ENCODE measurements at places on chromosomes 13 and 19.

DNA sequence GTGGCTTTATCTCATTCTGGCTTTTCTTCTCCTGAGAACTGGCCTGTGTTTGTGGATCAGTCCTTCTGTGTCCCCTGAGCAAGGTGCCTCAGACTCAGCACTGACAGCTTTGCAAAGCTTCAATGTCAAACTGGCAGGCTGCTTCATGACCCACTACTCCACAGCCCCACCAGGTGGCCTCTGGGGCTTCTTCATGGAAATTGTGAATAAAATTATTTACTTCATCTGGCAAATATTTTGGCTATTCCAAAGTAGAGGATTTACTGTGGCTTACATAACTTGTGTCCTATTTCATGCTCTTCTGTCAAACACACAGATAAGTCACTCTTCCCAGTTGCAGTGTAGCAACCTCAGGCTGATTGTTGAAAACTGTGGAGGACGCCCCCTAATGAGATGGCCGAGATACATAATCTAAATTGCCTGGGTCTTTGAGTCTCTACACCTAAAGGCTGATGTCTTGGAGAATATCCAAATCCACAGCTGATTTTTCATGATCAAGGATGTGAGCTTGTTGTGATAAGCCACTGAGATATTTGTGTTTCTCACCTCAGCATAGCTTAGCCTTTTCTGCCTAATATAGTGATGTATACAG, 721.9 kb upstream of the SLC10A2 start:
- no peak for DNase-seq

- DNase-seq, result peak; percentile 84
These were observed 805.6 kb upstream of the ARGLU1 start for GRCh38 chr13:107373551-107373950.

GRCh38 chr13:24916464-24916863, 152.5 kb downstream of the RNF17 start:
- DNase-seq, result no peak

GRCh38 chr19:8120636-8121480, 28.5 kb downstream of the FBN3 start:
- DNase-seq, result no peak

DNA sequence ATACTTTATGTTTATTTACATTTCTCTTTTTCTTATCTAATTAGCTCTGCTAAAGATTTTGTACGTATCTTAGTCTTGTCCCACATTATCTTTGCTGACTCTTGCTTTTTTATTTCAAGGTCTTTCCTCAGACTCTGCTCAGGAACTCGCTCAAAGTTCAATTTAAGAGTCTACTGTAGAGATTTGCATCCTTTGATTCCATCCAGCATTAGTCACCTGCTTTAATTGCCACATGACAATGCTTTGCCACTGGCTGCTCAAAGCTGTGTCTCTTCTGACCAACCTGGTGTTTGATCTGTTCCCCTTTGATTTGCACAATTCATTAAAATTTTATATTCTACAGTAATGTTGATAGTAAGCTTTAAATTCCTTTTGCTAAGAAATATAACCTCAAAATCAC, 157.9 kb upstream of the FREM2 start:
- DNase-seq, result no peak

- DNase-seq, result no peak
These were observed 51.1 kb downstream of the FNDC3A start for GRCh38 chr13:49026851-49027250.

GRCh38 chr13:60351855-60352615, 45.0 kb upstream of the TDRD3 start:
- DNase-seq, result peak; percentile 2

GRCh38 chr13:28534801-28535200, 39.9 kb upstream of the FLT1 start:
- DNase-seq, result no peak

GRCh38 chr19:33861950-33862349, 65.3 kb downstream of the KCTD15 start:
- DNase-seq, result no peak

DNA sequence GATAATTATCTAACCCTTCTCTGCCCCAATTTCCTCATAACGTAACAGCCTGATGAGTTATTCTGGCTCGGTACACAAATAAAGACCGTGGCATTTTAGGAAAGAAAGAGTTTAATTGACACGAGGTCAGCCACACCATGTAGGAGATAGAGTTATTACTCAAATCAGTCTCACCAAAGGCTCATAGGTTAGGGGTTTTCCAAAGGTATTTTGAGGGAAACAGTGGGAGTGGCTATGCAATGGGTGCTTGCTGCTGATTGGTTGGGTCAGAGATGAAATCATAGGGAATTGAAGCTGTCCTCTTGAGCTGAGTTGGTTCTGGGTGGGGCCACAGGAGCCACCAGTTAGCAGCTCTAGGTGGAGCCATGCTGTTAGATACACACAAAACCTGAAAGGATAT, 137.5 kb downstream of the FREM2 start:
- no peak for DNase-seq

GRCh38 chr13:66322193-66322740, 907.9 kb downstream of the PCDH9 start:
- DNase-seq, result no peak

- DNase-seq, result peak; percentile 87
These were observed 3.0 kb downstream of the ANGPTL4 start for GRCh38 chr19:8366961-8367326.

DNA sequence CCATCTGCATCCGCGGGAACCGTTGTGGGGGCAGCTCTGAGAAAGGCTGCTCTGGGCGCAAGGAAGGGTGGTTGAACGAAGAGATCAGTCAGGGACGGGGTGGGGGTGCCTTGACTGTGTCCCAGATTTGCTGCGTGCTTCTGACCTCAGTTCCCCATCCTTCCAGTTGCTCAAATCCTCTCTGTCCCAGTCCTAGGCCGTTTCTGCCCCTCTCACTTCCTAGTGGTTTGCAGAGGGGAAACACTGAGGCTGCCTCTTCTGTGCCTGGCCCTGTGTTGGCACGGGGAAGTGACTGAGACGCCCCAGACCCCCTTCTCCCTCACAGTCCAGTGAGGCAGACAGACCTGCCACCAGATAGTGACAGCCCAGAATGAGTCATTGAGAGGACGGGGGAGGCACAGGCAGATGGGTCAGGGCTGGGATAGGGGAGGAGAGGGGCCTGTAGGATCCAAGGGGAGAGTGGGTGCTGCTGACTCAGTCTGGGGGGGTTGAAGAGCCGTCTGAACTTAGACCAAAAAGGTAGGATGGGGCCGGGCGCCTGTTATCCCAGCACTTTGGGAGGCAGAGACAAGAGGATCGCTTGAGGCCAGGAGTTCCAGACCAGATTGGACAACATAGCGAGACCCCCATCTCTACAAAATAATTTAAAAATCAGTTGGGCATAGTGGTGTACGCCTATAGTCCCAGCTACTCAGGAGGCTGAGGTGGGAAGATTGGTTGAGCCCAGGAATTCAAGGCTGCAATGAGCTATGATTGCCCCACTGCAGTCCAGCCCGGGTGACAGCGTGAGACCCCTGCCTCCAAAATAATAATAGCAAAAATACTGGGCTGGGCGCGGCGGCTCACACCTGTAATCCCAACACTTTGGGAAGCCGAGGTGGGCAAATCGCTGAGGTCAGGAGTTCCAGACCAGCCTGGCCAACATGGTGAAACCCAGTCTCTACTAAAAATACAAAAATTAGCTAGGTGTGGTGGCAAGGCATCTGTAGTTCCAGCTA, 26.5 kb downstream of the NUMBL start:
- peak; percentile 54 for DNase-seq

GRCh38 chr13:89752394-89752793, 1595.1 kb upstream of the MIR17HG start:
- DNase-seq, result no peak

DNA sequence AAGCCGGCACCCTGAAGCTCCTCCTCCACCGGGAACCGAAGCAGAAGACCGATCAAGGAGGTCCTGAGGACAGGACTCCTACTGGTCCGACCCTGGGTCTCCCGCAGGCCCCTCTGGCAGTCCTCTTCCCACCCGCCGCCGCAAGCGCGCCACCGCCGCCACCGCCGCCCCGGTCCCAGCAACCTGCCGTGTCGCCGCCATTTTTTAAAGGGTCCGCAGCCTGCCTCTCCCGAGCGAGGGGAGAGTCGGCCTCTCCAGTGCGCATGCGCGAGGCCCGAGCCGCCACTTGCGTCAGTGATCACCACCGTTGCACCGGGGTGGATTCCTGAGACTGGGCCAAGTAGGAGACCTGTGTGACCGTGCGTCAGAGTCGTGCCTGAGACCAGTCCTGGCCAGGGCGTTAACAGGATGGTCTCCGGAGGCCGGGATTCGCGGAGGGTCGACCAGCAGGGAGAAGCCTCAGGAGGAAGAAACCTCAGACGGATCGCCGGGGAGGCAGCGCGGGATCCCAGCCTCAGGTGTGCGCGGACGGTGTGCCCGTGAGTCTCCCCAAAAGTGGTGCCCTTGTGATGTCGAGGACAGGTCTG, 51.6 kb downstream of the ZNF146 start:
- DNase-seq, result peak; percentile 72

DNA sequence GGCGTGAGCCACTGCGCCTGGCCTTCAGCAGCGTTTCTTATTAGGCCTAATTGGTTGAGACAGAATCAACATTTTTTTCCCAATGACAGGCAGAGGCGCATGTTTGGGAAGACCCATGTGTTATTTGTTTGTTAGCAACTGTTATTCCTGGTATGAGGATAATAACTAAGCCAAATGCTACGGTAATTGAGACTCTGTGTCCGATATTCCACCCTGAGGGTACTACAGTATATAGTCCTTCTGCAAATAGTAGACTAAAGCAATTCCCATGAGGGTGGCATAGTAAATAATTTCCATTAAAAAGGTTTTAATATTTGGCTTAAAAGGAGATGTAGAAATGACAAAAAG, 18.4 kb upstream of the CCL25 start:
- DNase-seq, result no peak

GRCh38 chr13:40812102-40812501, 22.7 kb downstream of the SLC25A15 start:
- DNase-seq, result no peak

DNA sequence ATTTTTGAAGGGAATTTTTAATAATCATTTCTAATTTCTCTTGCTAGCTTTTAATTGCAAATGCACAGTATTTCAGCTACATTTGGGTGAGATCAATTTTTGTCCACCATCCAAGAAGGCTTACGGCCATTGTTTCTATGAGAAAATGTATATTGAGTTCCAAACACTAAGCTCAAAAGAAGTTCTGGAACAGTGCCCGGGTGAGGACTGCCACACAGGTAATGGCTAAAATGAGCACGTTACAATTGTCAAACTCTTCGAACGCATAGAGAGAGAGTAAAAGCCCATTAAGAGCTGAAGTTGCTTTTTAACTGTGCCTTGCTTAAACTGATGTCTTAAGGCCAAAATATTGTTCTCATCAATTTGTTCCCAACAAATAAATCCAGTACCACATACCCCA, 755.0 kb downstream of the DIAPH3 start:
- no peak for DNase-seq

DNA sequence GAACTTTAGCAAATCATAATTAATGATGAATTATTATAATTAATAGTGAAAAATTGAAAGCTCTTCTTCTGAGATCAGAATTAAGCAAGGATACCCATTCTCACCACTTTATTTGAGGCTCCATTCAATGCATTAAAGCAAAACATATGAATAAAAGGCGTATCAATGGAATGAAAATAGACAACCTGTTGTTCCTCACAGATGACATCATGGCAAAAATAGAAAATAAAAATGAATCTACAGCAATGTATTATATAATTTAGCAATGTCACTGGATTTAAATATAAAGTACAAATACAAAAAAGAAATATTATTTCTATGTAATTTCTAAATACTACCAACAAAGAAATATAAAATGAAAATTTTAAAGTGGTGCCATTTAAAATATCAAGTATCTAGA, 11.1 kb upstream of the ZNF780A start:
- no peak for DNase-seq

DNA sequence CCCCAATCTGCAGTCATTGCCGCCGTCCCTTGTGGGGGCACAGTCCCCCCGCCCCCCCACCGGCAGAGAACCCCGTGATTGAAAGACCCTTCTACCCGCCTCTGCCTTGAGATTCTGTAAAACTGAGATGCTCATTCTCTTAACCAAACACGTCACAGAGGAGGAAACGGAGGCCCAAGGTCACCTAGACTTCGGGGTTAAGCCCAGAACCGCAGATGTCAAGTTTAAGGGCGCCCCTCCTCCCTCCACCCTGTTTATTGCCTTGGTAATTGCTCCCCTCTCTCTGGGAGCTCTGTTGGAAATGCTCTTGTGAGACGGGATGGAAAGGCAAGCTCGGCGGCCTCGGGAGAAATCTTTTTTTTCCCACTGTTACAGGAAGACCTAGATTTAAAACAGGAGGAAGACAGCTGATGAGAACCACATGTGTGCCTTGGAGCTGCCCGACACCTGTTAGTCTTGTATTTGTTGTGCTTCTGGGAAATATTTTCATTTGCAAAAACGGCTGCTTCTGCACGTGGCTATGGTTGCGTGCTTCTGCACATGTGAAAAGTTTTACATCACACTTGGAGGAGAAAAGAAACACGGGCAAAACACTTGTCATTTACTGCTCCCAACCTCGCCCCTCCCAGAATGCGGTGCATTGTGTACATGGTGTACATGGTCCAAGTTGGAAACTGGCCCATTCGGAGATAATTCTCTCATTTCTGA, 1.1 kb upstream of the MED26 start:
- peak; percentile 69 for DNase-seq

DNA sequence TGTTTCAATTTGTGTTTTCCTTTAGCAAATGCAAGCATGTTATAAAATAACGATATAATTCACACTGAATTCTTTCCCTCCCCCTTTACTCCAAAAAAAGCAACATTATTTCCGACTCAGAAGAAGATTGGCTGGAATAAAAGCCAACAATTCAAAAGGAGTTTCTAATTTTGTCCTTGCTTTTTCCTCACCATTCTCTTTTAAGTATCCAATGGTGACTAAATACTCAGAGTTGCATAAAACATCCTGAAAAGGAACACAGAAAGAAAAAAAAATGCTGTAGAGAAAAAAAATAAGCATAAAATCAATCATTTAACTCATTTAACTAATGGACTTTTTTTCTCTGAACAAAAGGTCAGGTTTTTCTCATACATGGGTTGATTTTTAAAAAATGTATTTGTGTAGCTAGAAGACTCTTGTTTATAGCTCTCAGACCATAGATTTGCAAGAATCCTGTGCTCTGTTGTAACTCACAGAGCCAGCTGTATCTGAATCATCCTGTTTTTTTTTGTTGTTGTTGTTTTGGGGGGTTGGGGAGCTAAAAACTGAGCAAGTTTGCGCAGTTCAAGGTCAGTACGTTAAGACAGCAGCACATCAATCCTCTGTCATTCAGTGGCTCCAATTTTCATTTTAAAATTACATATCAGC, 108.1 kb downstream of the PCDH17 start:
- DNase-seq, result no peak

Measured in RPMI7951 (cell line).